ENCODE measurements at places on chromosomes 16 and 17.

GRCh38 chr17:75695141-75695829 lies 26.0 kb upstream of the ITGB4 start:
- no peak for DNase-seq

- no peak for DNase-seq
These were observed at the start of gene USP22 for GRCh38 chr17:21042458-21043295. Gene USP22 (minus strand): TSS chr17:21043011. CDS start chr17:21042835, 176 bp downstream.

GRCh38 chr17:9935408-9935807 lies 30.3 kb upstream of the RCVRN start:
- DNase-seq = no peak

DNA sequence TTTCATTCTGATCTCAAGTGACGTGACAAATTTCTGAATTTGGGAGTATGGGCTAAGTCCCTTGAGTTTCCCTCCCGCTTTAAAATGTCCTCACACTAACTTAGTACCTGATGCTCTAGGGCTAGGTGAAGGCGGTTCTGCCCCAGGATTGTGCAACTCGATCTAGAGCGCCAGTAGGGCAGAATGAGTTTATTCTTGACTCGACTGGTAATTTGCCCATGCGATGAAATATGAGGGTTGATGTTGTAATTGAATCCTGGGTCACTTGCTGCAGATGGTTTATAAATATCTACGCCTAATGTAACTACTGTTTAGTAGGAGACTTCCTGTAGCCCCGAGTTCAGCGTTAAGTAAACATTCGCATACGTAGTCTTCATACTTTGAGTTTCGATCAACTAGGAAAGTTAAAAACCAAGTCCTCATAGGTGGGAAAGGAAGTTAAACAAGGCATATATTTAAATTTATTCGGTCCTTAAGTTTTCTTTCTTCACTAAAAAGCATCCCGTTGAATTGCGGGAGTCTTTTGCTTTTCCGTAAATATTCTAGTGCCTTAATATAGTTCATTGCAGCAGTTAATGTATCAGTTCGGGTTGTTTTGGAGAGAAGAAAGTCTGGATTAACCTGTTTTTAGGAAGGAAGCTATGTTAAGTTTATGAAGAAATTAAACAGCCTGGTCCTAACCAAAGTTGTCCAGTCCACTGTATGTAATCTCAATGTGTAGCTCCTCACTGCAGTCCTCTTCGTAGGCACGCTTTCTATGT lies 1.6 kb downstream of the CTCF start:
- no peak for DNase-seq

Data from stimulated activated CD4-positive, alpha-beta T cell treated with anti-CD3 and anti-CD28 coated beads, Interleukin-1b, Interleukin-23, amount 100 ng/mL, for 1 hour (primary cell).